ENCODE measurements at places on chromosomes 1 and 21.

DNA sequence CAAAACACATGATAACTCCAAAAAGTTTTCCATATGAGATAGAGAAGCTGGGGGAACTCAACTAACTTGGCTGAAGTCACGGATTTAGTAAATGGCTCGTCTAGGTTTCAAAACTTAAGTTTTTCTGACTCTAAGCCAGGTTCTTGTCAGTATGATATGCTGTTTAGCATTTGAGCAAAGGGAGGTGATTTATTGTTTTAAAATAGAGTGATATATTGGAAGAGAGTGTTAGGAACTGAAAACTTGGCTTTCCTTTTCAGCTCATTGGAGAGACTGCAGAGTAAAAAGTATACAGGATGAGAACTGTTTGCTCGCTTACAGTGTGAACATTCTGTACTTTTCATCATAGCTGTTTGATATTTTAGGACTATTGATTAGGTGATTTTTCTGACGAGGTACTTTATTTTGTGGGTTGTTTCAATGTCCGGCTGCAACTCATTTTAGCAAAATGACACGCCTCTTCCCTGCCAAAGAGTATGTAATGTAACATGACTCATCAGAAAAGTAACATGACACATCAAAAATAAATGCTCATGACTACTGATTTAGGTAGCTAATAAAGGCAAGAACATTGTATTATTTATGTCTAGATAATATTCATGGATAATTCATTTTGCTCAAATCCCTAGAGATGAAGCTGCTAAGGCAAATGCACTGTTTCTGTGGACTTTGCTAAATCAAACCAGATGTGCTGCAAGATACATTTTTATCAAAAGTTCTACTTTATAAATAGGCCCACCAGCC, 355.1 kb downstream of the GPATCH2 start:
- DNase-seq, result no peak

- DNase-seq, result no peak
Measured at GRCh38 chr1:116243333-116244054, 129.6 kb upstream of the ATP1A1 start.

- DNase-seq, result no peak
Measured at GRCh38 chr1:224800486-224801119, 128.9 kb upstream of the DNAH14 start.

DNA sequence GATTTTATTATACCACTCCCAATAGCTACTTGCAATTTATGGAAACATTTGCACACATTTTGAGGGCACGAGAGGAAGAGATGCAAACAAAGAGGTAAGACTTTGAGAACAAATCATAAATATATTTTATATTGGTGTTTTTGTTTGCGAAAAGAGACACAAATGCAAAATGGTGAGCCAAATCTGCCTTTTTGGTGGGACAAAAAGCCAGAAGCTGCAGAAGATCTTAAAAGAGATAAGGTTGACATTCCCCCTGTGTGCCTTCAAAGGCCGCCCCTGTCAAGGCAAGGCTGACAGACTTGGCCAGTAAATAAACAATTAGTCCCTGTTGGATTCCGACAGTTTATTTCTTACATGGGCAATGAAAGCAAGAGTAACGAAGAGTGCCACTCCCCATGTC, 122.8 kb downstream of the LBR start:
- no peak for DNase-seq

DNA sequence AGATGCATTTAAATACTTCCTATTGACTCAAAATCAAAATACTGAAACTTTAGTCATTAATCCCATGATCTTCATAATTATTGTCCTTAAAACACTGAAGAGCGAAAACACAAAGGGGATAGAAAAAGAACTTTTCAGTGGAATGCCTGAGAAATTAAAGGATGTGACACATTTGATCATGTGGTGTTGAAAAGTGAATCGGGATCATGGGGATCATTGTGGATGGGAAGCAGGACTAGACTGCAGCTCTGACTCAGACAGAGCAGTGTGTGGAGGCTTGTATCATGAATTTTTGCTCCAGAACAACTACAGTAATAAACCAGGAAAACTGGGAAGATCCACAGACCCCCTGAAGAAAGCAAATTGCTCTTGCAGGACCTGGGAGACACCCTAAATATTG, 161.1 kb upstream of the CXADR start:
- DNase-seq, result no peak

- DNase-seq, result no peak
Measured at GRCh38 chr21:14995695-14996490, 68.9 kb downstream of the NRIP1 start.

DNA sequence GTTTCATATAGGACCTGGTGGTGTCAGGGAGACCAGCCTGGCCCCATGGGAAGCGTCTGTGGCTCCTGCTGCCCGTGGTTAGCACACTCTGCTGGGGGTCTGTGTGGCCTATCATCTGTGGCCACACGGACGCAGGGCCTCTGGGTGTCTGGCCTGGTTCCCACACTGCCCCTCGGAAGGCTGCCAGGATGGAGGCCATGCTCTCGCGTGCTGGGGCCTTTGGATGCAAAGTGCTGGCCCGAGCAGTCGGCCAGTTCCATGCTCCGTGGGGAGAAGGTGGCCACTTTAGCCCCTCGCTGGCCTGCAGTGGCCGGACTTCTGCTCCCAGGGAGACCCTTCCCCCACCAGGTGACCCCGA, 20.8 kb upstream of the LRRC3 start:
- no peak for DNase-seq

GRCh38 chr1:12454406-12455391, 163.3 kb downstream of the DHRS3 start:
- no peak for DNase-seq

DNA sequence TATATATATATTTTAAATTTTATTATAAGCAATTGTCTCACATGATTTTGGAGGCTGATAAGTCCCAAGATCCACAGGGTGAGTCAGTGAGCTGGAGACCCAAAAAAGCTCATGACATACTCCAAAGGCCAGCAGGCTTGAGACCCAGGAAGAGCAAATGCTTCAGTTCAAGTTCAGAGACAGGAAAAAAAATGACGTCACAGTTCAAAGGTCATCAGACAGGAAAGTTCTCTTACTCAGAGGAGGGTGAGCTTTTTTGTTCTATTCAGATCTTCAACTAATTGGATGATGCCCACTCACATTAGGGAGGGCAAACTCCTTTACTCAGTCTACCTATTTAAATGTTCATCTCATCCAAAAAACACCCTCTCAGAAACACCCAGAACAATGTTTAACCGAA, 18.2 kb downstream of the RXRG start:
- DNase-seq, result no peak

Measured in stimulated activated CD4-positive, alpha-beta T cell treated with anti-CD3 and anti-CD28 coated beads, Interleukin-4, amount 100 ng/mL, for 1 hour (primary cell).